ENCODE measurements at places on chromosomes 11 and 22.

DNA sequence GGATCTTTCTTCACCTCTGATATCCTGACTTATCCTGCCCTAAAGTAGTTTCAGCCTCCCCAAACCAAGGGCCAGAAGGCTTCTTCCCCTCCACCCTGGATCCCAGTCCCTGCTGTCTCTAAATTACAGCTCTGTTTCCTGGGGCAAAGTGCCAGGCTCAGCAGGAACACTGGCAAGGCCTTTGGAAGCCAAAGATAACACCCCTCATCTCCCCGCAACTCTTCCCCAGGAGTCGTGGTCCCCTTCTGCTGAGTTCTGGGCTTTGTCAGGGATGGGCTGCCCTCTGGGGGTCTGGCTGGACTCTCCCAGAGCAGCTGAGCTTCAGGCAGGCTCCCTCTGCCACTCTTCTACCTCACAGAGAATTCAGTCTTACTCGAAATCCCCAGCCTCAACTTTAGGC, 53.8 kb upstream of the AMPD3 start:
- DNase-seq, result no peak

DNA sequence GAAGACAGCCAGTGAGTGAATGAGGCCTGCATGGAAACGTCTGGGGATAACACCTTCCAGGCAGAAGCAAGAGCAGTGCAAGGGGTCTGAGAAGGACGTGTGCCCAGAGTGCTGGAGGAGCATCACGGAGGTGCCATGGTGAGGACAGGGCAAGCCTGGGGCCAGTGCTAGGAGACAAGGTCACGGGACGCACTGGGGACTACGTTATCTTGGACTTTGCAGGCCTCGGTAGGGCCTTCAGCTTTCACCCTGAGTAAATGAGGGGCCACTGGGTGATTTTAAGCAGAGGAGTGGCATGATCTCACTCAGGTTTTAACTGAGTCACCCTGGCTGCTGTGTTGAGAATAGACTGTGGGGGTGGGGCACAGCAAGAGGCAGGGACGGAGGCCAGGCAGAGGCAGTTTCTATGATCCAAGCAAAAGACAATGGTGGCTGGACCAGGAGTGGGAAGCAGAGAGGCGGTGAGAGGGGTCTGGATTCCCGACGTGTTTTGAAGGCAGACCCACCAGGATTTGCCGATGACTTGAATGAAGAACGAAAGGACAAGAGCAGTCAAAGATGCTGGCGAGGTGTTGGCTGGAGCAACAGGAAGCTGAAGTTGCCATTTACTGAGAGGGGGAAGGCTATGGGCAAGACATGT, 102.7 kb upstream of the PARVA start:
- DNase-seq, result no peak

GRCh38 chr11:69459848-69460539, 21.5 kb upstream of the LINC01488 start:
- DNase-seq, result no peak

GRCh38 chr11:10498022-10498400, 42.9 kb downstream of the AMPD3 start:
- no peak for DNase-seq

DNA sequence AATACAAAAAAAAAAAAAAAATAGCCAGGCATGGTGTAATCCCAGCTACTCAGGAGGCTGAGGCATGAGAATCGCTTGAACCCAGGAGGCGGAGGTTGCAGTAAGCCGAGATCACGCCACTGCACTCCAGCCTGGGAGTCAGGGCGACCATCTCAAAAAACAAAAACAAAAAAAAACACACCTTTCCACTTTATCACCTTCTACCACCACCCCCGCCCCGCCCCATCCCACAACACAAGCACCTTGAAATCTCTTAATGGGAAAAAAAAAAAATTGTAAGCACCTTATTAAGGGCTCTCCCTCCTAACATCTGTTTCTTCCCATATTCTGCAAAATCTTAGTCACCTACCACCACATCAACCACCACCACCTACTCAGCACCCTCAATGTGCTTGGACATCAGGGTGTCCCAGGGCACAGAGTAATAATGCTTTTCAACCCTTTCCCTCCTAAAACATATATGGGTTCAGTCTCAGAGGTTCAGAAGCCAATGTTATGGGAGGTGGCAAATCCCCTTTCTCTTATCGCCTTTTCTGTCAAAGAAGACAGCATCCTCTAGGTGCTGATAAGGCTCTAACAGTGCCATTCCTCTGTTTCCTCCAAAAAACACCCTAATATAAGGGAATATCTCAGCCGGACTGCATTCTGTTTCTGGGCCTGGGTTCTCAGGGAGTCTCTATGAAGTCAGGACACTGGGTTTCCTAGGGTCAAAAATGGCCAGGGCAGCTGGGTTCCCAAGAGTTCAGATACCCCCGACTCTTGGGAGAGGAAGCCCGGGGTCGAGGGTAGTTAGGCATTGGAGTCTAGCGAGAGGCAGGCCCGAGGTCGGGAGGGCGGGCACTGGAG, 718 bp downstream of the INTS5 start:
- DNase-seq, result no peak

- no peak for DNase-seq
Observed at GRCh38 chr11:99739464-99740089, 718.8 kb downstream of the CNTN5 start.

GRCh38 chr11:12026331-12027211, 18.1 kb upstream of the DKK3 start:
- no peak for DNase-seq

DNA sequence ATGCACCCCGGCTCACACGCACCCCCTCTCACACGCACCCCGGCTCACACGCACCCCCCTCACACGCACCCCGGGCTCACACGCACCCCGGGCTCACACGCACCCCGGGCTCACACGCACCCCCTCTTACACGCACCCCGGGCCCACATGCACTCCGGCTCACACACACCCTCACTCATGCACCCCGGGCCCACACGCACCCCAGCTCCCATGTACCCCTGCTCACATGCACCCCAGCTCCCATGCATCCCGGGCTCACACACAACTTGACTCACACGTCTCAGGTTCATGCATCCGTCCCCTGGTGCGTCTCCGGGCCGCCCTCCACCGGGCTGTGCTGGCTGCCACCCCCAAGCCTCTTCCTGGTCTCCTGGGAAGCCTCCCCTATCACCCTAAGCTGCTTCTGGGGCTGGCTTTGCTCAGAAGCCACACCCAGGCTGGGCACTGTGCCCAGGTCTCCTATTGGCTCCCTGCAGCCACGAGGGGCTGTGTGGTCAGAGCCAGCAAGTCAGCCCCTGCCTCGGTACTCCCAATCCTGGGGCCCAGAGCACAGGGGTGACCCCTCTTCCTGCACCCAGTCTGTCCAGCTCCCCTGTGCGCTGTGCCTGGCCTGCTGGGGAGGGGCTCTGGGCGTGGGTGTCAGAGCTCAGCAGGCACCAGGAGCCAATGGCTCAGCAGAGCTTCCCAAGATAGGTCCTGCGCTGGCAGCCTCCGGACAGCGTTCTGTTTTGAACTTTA, 16.9 kb downstream of the TSPAN4 start:
- DNase-seq, result no peak

- DNase-seq, result no peak
Observed at GRCh38 chr11:104668797-104669463, 229.3 kb downstream of the CASP12 start.

DNA sequence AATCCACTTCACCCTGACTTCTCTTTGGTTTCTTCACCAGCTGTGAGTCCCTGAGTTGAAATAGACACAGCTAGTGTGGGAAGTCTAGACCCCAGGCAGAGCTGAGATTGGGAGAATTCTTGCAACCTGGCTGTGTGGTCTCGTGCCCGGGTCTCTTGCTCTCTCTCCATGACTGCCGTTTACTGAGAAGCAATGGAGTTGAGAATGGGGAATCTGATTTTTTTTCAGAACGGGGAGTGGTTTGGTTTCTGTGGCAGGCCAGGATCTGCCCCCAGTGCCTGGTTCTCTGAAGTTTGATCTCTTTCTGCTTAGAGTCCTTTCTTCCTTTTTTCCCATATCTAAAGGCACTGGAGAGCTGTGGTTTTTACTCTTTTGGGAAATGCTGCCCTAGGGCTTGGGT, 1.5 kb downstream of the SIDT2 start:
- no peak for DNase-seq

GRCh38 chr11:121829159-121829643, 286.8 kb downstream of the BLID start:
- DNase-seq, result no peak

DNA sequence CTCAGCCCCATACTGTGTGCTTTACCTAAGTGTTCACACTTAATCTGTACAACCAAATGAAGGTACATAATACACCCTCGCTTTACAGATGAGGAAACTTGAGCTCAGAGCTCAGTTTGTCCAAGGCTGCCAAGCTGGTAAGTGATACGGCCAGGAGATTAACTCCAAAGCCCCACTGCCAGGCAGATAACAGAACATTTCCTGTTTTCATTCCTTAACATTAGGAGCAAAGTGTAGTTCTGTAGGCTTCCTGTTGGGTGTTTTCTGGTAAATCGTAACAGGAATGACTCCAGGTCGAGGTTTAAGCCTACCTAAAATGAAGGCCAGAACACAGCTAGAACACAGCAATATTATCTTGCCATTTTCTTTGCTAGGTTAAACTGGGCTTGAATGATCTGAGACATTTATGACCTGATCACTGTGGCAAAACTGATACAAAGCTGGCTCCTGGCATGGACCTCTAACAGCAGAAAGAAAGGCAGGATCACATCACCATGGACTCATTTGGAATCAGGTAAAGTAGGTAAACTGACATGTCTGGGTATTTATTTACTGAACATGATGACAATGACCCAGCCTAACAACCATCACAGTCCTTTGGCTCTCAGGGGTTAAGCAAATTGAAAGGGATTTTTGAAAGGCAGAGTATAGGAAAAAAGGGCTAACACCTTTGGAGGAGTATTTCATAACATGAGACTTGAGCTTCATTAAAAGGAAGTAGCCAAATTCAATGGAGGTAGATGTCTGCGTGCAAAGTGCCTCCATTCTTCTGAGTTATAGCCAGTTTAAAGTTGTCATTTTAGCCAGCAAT, 3.9 kb upstream of the NUP50 start:
- DNase-seq, result no peak

DNA sequence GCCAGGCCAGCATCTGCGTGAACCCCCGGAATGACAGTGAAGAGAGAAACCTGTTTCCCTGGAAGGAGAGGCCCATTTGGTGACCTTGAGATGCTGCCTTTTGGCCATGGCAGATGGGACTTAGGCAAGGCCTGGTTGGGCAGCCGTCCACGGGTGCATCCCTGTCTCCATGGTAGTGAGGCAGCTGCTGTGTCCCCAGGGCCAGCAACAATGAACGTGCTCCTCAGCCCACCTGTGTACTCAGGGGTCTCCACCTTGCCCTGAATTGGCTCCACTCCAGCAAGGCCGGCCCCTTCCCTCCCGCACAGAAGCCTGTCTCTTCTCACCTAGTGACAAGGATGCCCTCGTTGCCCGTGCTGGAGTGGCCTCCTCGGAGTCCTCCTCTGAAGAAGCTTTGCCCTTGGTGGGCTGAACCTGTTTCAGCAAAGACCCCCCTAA, 441.1 kb downstream of the TBC1D22A start:
- no peak for DNase-seq

DNA sequence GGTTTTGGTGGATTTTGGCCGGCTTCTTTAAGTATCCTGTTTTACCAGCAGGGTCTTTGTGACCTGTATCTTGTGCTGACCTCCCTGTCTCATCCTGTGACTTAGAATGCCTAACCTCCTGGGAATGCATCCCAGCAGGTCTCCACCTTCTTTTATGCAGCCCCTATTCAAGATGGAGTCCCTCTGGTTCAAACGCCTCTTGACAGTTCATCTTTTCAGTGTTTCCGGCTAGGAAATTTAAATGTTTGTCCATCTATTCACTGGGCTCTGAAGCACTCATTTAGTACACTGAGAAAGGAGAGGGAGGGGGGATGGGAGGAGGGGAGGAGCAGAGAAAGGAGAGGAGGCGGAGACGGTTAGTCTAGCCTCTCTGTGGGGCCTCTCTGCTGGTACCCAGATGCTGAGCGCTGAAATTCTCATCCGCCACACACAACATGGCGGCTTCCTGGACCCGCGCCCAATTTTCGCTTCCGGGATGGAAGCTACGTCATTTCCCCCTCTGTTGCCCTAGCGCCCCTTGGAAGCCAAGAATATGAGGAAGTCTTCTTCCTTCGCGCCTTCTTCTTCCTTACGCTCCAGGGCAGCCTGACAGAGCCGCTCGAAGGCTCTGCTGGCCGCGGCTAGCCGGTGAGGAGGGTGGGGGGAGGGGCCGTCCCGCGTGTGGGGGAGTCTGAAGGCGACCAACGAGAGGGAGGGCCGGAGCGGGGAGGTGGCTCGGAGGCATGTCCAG, 69.0 kb upstream of the SYT13 start:
- DNase-seq, result peak; percentile 86

DNA sequence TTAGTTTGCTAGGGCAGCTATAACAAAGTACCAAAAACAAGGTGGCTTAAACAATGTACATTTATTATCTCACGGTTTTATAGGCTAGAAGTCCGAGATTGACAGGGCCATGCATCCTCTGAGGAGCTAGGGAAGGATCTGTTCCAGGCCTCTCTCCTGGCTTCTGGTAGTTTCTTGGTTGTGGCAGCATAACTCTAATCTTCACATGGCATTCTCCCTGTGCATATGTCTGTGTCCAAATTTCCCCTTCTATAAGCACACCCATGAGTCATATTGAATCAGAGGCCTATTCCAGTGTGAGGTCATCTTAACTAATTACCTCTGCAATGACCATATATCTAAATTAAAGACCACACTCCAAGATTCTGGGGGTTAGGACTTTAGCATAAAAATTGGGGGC, 31.3 kb upstream of the MMP13 start:
- DNase-seq, result no peak

- DNase-seq, result no peak
Observed at GRCh38 chr22:37999640-38000272, 15.4 kb upstream of the SOX10 start.

GRCh38 chr11:38884145-38884865, 2286.3 kb upstream of the RAG2 start:
- no peak for DNase-seq

DNA sequence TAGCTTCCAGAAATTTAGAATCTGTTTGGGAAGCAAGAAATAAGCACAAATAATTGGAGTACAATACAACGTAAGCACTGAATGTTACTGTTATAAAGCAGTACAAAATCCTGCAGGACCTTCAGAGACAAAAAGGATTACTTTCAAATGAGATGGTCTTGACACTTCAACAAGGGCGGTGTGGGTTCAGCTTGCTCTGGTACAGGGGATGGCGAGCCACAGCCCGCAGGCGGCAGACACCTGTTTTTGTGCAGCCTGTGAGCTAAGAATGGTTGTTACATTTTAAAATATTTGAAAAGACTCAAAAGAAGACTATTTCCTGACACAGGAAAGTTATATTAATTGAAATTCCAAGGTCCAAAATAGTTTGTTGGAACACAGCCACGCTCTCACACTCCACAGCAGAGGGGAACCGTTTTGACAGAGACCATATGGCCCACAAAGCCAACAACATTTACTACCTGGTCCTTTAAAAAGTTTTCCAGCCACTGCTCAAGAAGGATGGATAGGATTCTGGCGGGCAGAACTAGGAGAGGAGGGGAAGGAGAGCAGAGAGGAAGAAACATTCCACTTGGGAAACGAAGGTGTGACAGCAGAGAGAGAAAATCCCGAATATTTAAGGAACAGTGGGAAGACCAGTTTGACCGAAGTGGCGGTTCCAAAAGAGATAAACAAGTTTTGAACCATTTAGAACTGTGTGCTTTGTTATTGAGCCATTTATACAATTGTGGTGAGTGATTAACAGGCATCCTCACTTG, 6.3 kb downstream of the PRDM10 start:
- no peak for DNase-seq

GRCh38 chr11:86151174-86152005, 82.5 kb upstream of the PICALM start:
- no peak for DNase-seq

Data from CD8-positive, alpha-beta T cell (primary cell).